Neural progenitor cell (in vitro differentiated cells): ENCODE measurements at places on chromosomes 6 and 20. TPM values are rescaled to one million over a fixed set of nuclear protein-coding genes. Genes with fewer than 3 reads are reported as not detected.
A peak's percentile ranks its signal among the peaks of the same experiment; 100 is the strongest.

- DNase-seq: no peak
Observed at GRCh38 chr20:3045042-3045815, 623 bp upstream of the MRPS26 start.

DNA sequence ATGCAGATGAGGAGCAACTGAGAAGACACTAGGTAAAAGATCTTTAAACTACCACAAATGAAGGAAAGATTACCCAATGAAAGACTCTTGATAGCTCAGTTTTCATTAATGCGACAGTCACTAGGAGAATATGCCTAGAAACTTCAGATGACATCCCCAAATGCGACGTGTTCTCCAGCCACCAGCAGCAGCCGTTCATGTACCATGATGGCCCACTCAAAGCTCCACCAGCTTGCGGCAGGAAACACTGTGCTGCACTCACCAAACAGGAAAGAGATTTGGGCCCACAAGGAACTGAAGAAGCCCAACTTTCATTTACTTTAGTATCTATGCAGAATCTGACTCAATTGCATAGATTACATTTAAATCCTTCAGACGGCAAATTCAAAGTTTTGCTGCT lies 7.5 kb downstream of the DIDO1 start:
- DNase-seq: no peak

- DNase-seq: no peak
Observed at GRCh38 chr6:37311741-37312473, 41.9 kb upstream of the RNF8 start.

- no peak for DNase-seq
Observed at GRCh38 chr6:12472601-12473038, 182.5 kb downstream of the EDN1 start.

GRCh38 chr20:59932616-59933295 lies 681 bp downstream of the SYCP2 start:
- DNase-seq: no peak

- DNase-seq: peak; percentile 77
Observed at GRCh38 chr20:50478162-50478990, 31.8 kb upstream of the PTPN1 start.

DNA sequence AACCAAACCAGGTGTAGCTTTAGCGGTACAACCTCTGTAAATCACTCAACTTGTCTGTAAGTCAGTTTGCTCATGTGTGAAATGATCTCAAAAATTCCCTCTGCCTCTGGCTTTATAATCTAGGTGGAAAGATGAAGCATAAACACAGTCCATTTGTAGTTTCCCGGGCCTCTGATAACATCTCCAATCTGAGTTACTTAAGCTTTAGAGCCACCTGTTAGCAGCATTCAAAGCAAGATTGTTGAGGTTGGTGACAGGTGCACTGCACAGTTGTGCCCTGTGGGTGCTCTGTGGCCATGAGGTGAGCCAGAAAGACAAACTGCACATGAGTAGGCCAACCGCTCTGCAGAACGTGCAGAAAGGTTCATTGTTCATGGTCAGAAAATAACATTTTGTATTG lies 53.7 kb downstream of the MOCS1 start:
- no peak for DNase-seq

GRCh38 chr6:118029967-118030366 lies 122.9 kb downstream of the SLC35F1 start:
- no peak for DNase-seq

GRCh38 chr20:62104791-62105345 lies 17.4 kb upstream of the LSM14B start:
- DNase-seq: no peak

RFX6 gene
- not detected in 2 replicates for total RNA-seq

ARMC2 gene
- 2.9 and 3.7 TPM in 2 replicates for total RNA-seq
